CD4-positive, alpha-beta T cell treated with Interleukin-1 beta for 1 hour (primary cell): ENCODE measurements at places on chromosomes 3 and 15.

GRCh38 chr3:115086344-115086743 lies 60.7 kb downstream of the ZBTB20 start:
- DNase-seq = no peak

- DNase-seq = no peak
Measured at GRCh38 chr15:45174069-45174468, 13.7 kb downstream of the SHF start.

- no peak for DNase-seq
Measured at GRCh38 chr15:38252481-38253350, at the start of gene SPRED1. TSS of gene SPRED1 (plus strand) at chr15:38252836. CDS start at chr15:38253186, 350 bp downstream.

DNA sequence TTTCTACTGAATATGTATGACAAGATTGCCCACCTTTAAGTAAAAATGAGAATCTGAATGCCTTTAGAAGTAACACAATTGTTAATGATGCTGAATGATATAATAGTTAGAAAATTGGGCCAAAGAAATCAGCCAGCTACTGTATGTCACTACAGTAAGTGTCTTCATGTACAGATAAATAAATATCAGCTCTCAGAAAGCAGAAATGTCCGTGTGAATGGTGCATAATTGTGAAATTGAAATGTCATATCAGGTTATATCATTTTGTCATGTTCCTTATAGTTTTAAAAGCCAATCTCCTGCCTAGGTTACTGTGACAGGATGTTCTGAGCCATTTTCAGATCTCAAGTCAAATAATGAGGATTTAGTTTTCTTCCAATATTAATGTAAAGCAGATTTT lies 90.6 kb upstream of the SNTN start:
- DNase-seq = no peak

DNA sequence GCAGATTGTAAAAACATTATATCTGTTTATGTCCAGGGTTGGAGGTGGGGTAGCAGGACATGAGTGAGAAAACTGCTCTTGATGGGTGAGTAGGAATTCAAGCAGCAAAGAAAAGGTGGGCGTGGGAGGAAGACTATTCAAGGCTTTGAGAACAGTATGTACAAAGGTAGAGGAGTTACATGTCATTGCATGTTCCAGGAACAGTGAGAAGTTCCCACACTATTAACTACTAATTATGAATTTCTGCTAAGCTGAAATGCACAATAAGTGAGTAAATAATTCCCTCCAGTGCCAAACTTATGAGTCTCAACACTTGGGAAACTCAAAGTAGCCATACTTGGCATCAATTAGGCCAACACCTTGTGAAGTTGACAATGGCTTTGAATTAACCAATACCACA lies 80.1 kb downstream of the SRGAP3 start:
- no peak for DNase-seq

DNA sequence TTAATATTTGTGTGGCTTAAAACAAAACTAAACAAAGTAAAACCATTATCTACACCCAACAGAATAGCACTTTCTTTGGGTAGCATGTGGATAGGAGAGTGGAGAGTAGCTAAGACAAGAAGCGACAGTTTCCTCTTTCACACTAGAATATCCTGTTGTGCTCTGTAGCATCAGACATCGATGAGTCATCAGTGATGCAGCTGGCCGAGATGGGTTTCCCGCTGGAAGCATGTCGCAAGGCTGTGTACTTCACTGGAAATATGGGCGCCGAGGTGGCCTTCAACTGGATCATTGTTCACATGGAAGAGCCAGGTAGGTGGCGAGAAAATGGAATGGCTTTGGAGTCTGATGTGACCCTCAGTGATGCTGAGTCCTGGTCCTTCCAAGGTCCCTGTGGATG lies 108.1 kb downstream of the USP13 start:
- no peak for DNase-seq
